Naive B cell (primary cell): ENCODE measurements at places on chromosomes 4 and X. TPM values are rescaled to one million over a fixed set of nuclear protein-coding genes. Genes with fewer than 3 reads are reported as not detected.

The GASK1B gene
- polyA plus RNA-seq: not detected

The CC2D2A gene
- polyA plus RNA-seq: not detected

The RTL9 gene
- not detected for polyA plus RNA-seq

The USP17L29 gene
- polyA plus RNA-seq: not detected

The LAGE3 gene
- 47.6 TPM for polyA plus RNA-seq

The NDUFC1 gene
- polyA plus RNA-seq: 124 TPM

The MAGEC1 gene
- polyA plus RNA-seq: not detected

The ITIH6 gene
- not detected for polyA plus RNA-seq

The JAKMIP1 gene
- polyA plus RNA-seq: not detected

The FATE1 gene
- polyA plus RNA-seq: not detected

The GTPBP6 gene
- 45.7 TPM for polyA plus RNA-seq

The RPS6KA6 gene
- polyA plus RNA-seq: not detected
